Kidney glomerular epithelial cell (primary cell): ENCODE measurements at places on chromosomes 5 and 9.

DNA sequence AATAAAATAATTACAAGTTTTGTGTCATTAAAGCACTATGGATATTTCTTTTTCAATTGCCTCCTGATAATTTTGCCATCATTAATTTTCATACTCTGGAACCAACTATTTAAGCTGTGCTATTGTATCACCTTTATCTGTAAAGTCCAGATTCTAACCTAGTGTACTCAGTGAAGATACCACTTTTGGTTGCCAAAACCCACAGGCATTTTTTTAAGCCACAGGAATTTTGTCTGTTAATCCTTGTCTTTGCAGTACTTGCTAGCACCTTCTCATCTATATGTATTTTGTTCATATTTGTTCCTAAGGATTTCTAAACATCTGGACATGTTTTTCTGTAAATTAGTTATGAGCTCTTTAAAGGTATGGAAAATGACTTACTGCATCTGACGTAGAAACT, 481.4 kb upstream of the DAB2 start:
- DNase-seq = no peak

DNA sequence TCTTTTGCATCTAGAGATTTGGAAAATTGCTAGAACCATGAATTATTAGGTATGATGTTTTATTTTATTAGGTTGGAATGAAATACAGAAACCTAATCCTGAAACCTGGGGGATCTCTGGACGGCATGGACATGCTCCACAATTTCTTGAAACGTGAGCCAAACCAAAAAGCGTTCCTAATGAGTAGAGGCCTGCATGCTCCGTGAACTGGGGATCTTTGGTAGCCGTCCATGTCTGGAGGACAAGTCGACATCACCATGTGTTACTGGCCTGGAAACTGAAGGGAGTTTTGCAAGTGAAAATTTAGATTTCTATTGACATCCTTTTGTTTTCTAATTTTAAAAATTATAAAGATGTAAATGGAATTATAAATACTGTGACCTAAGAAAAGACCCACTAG, 100.7 kb downstream of the NLN start:
- DNase-seq = no peak

- DNase-seq = peak; percentile 49
These were observed 123.8 kb downstream of the TMEM174 start for GRCh38 chr5:73296772-73297171.

DNA sequence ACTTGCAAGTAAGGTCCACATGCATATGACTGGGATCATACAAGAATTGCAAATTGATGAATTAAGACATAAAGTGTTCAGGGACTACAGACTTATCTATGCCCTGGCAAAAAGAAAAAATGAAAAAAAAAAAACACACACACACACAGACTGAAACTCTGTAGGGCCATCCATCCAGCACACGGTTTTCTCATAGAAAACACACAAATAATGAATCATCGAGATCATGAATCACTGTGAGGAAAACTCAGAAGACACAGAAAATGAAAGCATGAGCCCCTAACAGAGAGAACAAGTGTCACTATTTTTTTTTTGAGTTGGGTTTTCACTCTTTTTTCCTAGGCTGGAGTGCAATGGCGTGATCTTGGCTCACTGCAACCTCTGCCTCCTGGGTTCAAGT, 185.2 kb downstream of the IRX2 start:
- no peak for DNase-seq

DNA sequence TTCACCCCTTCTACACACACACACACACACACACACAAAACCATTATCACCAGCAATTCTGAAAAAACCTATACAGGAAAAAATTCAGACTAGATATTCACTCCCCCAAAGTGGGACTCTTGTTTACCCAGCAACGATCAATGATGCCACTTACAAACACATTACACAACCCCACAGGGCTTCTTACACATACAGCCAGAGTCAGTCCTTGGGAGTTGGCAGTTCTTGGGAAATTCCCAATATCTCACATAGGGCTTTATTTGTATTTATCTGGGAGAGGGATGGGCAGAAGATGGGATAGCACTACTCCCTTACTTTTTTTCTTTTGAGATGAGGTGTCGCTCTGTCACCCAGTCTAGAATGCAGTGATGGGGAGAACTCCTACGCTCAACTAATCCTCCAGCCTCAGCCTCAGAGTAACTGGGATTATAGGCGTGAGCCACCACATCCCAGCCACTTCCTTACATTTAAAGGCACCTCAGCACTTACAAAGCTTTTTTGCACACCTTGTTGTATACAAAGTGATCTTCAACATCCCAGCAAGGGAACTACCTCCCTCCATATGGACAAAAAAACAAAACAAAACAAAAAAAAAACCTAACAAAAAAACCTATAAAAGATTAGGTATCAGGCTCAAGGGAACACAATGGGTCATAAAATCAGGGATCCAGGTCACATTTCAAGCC, 168.4 kb downstream of the TSSK1B start:
- peak; percentile 28 for DNase-seq

- DNase-seq = no peak
These were observed 52.5 kb downstream of the COL23A1 start for GRCh38 chr5:178537467-178538371.

- no peak for DNase-seq
These were observed 720 bp downstream of the NOTCH1 start for GRCh38 chr9:136544964-136545691.

GRCh38 chr5:66413931-66414330, 182.3 kb upstream of the MAST4 start:
- no peak for DNase-seq

DNA sequence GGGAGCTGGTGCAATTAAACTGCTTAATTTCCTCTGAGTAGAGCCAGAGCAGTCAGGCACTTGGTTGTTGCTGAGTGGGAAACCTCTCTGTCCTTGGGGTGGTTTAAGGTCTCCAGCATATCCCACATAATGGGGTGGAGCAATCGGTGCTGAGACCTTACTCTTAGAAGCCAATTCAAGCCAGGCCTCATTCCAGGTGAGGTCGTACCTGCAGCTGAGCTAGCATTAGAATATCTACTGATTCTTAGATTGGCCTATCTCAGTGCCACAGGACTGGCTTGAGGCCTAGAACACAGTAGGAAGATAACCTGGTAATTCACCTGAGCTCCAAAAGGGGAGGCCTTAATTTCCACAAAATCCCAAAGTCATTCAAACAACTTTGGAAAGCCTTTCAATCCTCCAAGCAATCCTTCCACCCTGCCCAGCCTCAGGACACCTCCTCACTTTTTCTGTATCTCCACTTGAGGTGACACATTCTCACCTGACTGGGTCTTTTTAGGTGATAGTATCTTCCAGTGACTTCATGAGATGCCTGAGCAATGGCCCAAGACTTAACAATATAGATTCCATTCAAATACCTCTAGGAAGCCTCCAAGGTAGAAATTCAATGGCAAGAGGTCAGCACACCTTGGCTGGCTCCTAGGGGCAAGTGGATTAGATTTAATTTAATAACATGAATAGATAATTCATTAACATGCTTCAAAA, 91.0 kb downstream of the FEM1C start:
- no peak for DNase-seq

GRCh38 chr5:76408104-76408654, 5.1 kb downstream of the IQGAP2 start:
- no peak for DNase-seq

GRCh38 chr9:80679916-80680315, 1009.4 kb downstream of the TLE1 start:
- DNase-seq = no peak

GRCh38 chr5:96196407-96196806, 234.8 kb upstream of the ELL2 start:
- DNase-seq = no peak

DNA sequence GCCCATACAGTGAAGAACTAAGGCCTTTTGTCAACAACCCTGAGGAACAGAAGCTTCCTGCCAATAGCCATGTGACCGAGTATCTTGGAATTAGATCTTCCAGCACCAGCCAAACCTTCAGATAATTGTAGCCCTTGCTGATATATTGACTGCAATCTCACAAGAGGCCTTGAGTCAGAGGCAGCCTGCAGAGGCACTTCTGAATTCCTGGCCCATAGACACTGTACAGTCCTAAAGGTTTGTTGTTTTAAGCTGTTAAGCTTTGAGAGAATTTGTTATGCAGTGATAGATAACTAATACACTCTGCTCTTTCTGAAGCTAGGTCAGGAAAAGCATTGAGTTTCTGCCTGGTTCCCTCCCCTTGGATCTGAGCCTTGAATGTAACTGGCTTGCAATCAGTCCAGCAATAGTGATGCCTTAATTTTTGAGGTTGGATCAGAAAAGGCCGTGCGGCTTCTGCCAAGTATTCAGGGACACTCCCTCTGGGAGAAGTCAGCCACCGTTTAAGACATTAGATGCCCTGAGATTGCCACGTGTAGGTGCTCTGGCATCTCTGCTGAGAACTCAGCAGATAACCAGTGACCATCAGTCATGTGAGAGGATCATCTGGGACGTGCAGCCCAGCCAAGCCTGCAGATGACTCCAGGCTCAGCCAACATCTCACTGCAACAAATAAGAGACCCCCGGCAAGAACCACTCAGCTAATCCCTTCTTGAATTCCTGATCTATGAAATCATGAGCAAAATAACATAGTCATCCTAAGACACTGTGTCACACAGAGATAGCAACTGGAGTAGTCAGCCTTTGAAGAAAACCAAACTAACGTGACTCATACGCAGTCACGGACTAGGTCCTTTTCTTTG, 126.8 kb upstream of the STC2 start:
- peak; percentile 93 for DNase-seq

GRCh38 chr9:134372581-134373267, 46.5 kb downstream of the RXRA start:
- DNase-seq = no peak

- DNase-seq = no peak
These were observed 52.6 kb downstream of the INIP start for GRCh38 chr9:112665347-112665746.

GRCh38 chr9:106718936-106719335, 144.0 kb upstream of the ZNF462 start:
- peak; percentile 68 for DNase-seq

- no peak for DNase-seq
These were observed 408.6 kb upstream of the IRX4 start for GRCh38 chr5:2291146-2291840.

DNA sequence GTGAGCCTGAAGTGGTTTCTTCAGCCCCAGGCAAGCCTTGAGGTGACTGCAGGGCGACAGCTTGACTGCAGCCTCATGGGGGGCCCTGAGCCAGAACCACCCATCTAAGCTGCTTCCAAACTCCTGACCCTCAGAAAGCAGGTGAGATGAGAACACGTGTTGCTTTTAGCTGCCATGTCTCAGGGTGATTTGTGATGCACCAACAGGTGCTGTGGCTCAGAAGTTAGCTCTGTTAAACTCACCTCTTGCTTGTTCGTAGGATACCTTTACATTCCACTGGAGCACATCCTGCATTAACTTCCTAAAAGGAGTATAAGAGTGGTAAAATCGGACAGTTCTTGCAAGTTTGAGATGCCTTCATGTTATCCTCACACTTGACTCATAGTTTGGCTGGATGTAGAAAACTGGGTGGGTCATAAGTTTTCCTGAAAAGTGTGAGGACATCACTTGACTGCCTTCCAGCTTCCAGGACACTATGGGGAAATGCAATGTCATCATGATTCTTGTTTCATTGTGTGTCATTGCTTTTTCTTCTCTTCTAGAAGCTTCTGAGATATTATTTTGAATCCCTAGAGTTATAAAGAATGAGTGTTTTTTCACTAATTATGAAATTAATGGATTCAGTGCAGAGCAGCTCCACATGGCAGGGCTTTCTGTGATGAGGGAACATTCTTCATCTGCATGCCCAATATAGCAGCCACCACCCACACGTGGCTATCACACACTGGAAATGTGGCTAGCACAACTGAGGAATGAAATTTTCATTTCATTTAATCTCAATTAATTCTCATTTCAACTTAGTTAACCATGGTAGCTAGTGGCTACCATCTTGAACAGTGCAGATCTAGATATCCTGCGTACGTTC, 92.3 kb downstream of the HSD17B3 start:
- no peak for DNase-seq

DNA sequence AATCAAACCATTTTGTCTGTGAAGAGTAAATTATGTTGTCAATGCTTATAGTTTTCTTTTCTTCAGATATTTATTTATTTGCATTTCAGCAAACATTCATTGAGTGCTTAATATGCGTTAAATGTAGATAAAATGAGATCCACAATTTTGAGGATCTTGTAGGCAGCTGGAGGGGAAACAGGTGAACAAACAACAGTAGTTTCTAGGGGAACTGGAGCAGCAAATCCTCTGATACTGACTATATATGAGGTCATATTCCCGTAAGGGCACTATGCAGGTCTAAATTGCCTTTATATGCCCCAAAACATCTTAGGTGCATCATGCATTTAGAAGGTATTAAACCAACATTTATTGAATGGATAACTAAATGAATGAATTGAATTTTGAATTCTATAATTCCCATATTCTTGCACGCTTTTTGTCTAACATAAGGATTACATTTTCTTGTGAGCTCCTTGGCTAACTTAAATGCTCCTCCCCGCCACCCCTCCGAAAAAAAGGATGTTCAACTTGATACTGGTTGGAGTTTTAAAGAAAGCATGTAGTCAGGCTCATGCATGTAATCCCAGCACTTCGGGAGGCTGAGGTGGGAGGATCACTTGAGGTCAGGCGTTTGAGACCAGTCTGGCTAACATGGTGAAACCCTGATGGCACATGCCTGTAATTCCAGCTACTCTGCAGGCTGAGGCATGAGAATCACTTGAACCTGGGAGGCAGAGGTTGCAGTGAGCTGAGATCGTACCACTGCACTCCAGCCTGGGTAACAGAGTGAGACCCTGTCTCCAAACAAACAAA, 299.8 kb downstream of the TMEM38B start:
- DNase-seq = no peak

DNA sequence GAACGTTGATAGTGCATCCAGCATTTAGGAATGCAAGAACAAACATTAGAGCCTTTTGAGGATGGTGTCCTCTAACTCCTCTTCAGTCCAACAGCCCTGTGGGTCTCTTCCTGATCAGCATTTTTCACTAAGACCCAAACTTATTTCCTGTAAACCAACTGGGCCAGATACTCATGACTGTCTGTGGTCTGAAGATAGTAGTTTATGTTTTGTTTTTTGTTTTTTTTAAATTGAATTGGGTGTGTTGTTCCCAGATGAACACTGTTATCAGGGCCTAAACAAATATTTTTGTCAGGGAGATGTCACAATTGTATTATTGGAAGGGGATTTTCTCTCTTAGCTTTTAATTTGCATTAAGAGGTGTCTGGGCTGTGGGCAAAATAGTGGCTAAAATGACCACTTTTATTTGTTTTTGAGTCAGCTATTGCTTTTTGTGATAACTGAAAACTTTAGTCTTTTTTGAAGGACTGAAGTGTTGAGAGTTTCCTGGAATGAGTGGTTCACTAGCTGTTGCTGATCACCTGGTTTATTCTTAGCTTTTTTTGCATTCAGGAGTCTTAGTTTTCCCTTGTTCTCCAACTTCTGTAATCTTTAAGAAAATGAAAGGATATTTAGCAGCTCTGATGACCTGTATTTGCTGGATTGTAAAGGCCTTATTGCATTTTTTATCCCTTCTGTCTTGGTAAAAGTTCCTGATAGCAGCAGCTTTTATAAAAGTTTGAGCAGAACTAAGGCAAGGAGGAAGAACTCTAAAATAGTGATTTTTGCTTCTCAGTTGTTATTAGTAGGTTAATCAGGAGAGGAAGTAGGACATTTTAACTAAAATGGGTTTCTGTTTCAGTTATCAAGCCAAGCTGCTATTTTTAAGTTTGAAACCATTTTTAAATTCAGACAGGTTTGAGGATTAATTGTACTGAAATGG, 5.5 kb downstream of the MAN2A1 start:
- no peak for DNase-seq
